ENCODE measurements at places on chromosomes 2 and 18.

DNA sequence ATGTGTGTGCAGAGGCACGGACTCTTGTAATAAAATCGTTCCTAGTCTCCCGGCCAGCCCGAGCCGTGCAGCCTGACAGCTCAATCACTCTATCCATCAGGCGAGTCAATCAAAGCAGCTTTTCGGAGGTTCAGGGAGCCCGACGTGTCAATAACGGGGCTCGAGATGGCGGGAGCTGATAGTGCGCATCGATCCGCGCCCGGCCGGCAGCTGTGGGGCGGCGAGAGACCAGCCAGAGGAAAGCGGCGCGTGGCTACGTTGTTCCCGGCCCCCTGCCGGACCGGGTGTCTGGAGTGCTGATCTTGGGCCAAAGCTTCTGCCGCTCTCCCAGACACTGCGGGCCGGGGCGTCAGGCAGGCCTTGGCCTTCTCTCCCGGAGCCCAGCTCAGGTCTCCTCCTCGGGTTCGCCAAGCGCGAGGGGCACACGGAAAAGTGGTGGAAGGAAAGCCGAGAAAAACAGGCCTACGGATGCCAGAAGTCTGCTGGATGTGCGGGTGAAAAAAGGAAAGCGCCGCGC lies 2.4 kb downstream of the EN1 start:
- no peak for DNase-seq

DNA sequence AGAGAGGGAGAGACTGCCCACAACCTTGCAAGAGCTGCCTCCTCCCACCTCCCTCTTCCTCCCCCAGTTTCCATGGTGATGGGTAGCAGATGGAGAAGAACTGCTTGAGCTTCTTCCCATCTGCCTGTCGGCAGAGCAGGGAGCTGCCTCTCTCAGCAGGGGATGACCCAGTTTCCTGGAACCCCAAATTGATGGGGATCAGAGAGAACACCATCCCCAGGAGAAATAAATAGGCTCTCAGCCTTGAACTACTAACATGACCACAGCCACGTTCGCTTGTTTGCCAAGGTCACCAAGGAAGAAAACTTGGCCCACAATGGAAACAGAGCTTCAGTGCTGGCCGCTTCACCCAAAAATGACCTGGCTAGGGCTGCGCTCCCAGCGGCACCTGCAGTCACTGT lies 82.2 kb downstream of the ADD2 start:
- no peak for DNase-seq

GRCh38 chr2:36356990-36357846 lies 1.6 kb downstream of the CRIM1 start:
- peak; percentile 68 for DNase-seq

- no peak for DNase-seq
Measured at GRCh38 chr2:65053199-65053598, 3.0 kb upstream of the CEP68 start.
